ENCODE measurements at places on chromosomes 1 and 21.

GRCh38 chr1:204102739-204103430 is 30.0 kb downstream of the SOX13 start:
- no peak for DNase-seq

- DNase-seq, result peak; percentile 23
Observed at GRCh38 chr1:209723756-209724693, 19.4 kb downstream of the HSD11B1 start.

DNA sequence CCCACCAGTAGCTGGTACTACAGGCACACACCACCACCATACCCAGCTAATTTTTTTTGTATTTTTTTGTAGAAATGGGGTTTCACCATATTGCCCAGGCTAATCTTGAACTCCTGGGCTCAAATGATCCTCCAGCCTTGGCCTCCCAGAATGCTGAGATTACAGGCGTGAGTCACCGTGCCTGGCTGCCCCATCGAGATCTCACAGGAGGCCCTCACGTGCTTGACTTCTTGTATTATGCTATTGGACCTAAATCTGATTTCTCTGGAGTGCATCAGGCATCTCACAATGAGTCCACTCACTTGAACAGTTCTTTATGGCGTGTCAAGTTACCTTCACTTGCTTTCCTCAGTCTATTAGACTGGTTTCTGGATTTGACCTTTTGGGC is 9.3 kb upstream of the RSRP1 start:
- DNase-seq, result no peak

DNA sequence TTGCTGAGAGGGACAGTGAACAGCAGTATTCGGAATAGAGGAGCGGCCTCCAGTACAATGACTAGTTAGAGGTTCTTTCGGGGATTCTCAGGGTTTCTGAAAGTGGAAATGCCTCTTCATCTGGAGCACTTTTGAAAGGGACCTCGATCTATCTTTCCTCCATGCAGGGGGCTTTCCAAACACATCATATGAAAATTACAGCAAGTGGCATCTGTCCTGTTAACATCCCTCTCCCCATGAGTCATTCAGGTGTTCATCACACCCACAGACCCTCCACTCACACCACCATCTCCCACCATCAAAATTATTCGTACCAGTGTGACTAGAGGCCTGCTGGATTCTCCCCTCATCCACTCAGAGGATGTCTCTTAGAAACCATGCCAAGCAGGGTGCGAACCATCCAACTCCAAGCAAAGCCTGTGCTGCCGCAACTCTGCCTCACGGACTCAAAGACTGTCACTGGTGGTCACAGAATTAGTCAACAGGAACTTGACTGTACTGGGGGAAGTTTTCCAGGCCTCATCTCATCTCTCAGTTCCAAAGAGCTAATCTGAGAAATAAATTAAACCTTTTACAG is 211.1 kb downstream of the MRPL39 start:
- DNase-seq, result peak; percentile 59

DNA sequence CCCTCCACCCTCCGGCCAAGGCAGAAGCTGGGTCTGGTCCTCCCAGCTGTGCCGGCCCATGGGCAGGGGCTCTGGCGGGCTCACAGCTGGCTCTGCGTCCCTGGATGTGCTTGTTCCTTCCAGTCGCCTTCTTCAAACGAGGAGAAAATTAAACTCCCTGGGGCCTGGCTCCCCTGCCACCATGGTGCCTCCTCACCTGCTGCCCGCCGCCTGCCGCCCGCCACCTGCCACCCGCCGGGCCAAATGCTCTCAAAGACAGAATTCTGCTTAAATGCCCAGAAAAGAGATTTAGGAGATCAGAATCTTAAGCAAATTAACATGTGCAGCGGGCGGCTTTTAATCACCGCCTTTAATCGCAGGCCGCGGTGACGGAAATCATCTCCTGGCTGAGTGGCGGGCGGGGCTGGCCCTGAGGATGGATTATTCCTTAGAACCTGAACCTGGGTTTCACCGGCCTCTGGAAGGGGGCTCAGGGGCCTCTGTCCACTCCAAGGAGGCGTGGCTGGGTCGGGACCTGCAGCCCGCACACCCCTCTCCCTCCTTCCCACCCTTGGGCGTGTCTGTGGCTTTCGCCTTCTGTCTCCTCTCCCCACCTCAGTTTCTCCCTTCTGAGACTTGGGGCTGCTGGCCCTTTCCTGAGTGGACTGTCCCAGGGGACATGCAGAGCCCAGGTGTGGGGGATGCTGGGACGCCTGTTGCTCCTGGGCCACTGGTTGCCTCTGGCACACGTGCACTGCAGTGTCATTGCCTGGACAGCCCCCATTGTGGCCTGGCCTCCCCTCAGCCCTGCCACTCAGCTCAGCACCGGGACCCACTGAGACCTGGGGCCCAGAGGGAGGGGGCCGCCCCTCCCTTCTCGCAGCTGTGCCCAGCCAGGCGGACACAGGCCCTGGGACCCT is 10.5 kb upstream of the PLCH2 start:
- no peak for DNase-seq

DNA sequence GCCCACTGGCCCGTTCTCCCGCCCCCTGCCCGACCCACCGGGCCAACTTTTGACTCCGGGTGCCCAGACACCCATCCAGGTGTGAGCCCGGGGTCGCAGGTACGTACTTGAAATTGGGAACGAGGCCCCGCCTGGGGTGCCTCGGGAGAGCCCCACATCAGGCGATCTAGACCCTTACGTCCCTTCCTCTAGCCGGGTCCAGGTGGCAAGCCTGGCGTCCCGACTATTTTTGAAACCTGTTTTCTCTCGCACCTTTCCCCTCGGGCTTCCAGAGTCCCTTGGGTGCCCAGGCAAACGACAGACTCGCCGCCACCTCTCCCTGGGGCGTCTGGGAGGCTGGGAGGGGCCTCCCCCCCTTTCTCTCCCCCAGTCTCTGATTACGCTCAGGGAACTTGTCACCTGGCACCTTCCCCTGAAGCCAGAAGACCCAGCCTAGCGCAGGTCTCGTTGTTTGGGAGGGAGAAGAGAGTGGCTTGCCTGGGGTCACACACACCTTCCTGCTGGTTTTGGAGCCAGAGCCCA is 898 bp downstream of the LDLRAP1 start:
- peak; percentile 32 for DNase-seq

DNA sequence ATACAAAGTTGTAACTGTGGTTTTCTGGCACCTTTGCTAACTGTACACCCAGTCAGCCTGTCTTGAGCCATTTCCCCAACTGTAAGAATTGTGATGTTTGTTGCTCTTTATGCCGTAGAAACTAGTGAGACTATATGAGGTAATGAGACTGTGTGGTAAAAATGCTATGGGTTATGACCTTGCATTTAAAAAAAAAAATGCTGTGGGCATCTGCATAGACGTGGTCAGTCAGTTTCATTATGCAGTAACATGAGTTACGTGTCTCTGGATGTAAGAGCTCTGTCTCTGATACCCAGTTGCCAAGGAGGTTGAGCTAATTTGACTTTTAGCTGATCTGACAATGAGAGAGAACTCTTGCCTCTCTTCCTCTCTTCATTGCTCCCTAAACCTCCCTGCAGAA is 80.6 kb upstream of the LAMC2 start:
- DNase-seq, result no peak

- DNase-seq, result no peak
Observed at GRCh38 chr1:159092036-159092760, 15.6 kb upstream of the AIM2 start.

DNA sequence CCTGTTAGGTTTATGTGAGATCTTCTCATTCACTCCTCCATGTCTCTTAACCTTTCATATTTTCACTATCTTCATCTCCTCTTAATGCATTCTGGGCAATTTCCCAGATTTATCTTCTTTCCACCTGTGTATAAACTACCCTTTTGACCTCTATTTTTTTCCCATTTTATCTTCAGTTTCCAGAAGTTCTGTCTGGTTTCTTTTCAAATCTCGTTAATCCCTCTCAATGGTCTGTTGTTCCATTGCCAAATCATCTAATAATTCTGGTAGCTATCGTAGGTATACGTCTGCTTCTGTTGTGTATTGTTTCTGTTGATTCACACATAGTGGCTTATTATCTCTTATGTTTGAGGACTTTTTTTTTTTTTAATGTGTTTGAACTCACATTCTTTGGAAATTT is 25.7 kb upstream of the HYI start:
- no peak for DNase-seq

GRCh38 chr1:39418236-39418635 is 73.2 kb upstream of the BMP8A start:
- DNase-seq, result no peak

GRCh38 chr1:180070286-180070685 is 84.4 kb upstream of the QSOX1 start:
- no peak for DNase-seq

- DNase-seq, result no peak
Observed at GRCh38 chr21:27680181-27680580, 713.3 kb upstream of the ADAMTS5 start.

GRCh38 chr21:30434033-30434631 is 4.1 kb downstream of the KRTAP13-4 start:
- DNase-seq, result no peak

DNA sequence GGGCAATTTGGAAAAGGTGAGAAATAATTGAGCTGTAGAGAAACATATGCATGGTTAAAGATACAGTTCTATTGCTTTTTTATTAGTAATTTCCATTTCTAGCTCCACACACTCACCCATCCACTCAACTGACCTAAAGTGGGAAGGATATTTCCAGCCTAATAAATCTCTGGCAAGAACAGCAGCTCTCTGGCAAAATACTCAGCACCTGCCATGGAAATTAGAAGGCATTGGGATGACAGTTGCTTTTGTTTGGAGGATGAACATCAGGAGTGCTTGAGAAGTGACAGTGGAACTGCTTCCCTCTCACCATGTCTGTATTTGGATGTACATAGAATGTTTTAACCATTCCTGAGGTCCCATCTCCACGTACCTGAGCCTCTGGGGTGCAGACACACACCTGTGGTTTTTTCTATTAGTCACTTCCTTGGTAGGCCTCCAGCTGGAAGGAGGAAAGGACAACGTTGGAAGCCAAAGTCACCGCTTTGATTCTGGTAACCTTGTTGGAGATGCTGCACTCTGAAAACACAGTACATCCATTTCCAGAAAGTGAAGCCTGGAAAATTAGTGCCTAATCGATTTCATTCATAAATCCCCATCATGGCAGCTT is 62.3 kb upstream of the RUNX1 start:
- DNase-seq, result no peak

DNA sequence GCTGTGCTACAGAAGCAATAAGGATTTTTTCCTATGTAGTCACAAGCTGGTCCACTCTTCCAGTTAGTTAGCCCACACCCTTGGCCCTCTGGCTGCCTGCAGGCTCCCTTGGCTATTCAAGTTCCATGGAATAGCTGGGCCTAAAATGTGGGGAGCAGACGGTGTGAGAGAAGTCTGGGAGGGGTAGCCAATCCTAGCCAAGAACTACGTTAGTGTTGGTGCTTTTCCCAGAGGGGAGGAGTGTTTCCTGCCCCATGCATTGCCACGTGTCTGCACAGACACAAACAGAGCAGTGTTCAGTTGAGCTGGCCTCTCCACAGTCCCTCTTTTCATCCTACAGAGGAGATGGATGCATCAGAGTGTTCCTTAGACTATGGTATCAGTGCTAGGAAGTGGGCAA is 59.0 kb upstream of the IPO9 start:
- DNase-seq, result no peak

DNA sequence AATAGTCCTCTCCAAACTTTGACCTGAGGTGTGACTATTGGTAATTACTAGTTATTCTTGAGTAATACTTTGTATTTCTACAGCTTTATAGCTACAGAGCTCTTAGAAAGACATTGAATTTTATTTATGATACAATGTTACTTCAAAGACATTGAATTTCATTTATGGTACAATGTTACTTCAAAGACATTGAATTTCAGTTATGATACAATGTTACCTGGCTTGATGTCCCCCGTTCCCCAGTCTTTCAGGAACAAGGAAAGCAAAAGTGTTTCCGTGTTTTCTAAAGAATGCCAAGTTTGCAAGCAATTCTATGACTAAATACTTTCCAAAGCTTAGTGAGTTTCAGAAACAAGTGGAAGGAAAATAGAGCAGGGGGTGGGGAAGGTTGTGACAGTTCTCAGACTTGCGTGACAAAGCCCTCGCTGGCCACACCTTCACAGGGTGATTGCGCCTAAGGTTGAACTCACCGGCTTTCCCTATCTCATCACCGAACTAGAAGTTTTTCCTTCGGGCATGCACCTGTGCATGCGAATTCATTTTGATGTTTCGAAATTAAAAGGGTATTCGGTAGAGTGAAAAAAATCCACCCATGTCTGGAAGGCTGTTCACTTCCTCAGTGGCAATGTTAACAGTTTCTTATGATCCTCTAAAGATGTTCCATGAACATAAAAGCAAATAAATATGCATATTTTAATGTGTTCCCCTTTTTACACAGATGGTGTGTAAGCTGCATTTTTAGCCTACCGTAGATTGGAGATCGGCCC is 909 bp upstream of the PAXBP1 start:
- peak; percentile 62 for DNase-seq

DNA sequence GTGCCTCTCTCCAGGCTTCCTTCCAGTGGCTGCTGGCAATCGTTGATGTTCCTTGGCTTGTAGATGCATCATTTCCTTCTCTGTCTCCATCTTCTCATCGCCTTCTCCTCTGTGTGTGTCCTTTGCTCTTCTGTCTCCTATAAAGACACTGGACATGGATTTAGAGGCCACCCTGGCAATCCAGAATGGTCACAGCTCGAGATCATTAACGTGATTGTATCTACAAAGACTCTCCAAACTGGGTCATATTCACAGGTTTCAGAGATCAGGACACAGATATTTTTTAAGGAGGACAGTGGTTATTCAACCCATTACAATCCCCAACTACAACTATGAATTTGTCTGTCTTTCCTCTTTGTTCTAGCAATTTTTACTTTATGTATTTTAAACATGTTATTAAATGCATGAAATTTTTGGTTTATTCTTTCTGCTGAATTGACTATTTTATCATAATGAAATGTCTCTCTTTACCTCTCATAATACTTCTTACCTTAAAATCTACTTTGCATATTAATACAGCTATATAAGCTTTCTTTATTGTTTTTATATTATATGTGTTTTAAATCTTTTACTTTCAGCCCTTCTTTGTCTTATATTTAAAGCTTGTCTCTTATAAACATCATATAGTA is 22.8 kb downstream of the CR1 start:
- DNase-seq, result no peak
